ENCODE measurements at places on chromosomes 3 and 15.

GRCh38 chr15:68909601-68910100 lies 20.7 kb upstream of the SPESP1 start:
- DNase-seq: no peak

GRCh38 chr3:131962982-131963381 lies 71.8 kb downstream of the CPNE4 start:
- DNase-seq: no peak

GRCh38 chr15:67504056-67504455 lies 16.9 kb upstream of the C15orf61 start:
- no peak for DNase-seq

- DNase-seq: no peak
These were observed 44.8 kb upstream of the RPL32 start for GRCh38 chr3:12886106-12886679.

Measured in AG08395 (cell line).